Esophagus muscularis mucosa (tissue), 4 donors: ENCODE measurements at places on chromosomes 5 and 9.
A peak's percentile ranks its signal among the peaks of the same experiment; 100 is the strongest.

DNA sequence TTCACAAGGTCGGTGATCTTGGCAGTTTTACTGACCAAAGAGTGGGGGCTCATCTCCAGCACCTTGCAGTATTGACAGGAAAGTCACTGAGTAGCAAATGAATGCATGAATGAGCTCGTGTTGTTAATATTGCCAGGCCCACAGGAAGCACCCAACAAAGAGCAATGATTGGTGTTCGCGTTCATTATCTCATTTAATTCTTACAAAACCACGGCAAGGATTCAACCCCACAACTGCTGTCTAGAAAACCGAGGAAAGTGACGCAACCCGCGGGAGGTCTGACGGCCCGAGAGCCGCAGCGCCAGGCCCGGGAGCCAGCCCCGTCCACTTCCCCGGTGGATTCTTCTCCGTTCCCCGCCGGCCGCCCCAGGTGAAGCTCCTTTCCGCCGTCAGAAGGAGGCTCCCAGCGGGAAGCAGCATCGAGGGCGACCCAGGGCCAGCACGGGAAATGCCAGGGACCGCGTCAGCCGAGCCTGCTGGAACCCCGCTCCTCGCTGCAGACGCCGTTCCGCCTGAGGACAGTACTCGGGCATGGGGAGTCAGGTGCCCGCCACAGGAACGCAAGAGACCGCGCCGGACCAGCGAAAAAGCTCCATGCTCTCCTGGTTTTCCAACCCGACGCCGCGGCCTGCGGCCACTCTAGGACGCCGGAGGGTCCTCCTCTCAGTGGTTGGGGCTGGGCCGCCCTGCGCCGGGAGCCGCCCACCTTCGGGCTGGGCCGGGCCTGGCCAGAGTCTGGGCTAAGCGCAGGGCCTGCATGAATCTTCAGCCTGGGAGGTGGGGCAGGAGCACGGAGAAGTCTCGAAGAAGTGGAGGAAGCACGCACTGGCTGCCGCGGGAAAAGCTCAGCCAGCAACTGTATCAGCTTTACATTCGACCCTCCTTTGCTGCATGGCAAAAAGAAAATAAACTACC, 19.8 kb upstream of the FER start:
- H3K27ac ChIP-seq, result peak overlapping the region; percentile 89
- H3K36me3 ChIP-seq, result no peaks in the 10 kb centered on the region
- peak; percentile 94 for DNase-seq
- peaks cover 12% of the 10 kb centered on the region for H3K4me1 ChIP-seq

DNA sequence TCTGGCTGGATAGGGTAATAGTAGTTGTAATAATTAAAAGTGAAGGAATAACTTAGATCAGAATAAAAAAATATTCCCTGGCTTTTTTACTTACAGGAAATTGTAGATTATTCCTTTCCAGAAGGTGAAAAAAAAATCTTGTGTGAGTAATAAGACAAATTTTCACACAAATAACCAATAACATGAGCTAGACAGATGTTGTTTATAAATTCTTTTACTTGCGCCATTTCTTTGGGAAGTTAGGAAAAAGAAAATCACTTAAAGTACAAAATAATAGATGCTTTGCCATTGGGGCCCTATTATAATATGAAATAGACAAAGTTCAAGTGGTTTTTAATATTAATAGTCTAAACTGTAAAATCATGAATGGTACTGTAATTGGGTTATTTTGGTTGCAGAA, 204.1 kb downstream of the ARRDC3 start:
- H3K27ac ChIP-seq, result peak overlapping the region; percentile 57
- no peaks in the 10 kb centered on the region for H3K27me3 ChIP-seq
- DNase-seq, result no peak
- peaks cover 3% of the 10 kb centered on the region for H3K4me1 ChIP-seq
- H3K4me3 ChIP-seq, result no peak overlapping the region

DNA sequence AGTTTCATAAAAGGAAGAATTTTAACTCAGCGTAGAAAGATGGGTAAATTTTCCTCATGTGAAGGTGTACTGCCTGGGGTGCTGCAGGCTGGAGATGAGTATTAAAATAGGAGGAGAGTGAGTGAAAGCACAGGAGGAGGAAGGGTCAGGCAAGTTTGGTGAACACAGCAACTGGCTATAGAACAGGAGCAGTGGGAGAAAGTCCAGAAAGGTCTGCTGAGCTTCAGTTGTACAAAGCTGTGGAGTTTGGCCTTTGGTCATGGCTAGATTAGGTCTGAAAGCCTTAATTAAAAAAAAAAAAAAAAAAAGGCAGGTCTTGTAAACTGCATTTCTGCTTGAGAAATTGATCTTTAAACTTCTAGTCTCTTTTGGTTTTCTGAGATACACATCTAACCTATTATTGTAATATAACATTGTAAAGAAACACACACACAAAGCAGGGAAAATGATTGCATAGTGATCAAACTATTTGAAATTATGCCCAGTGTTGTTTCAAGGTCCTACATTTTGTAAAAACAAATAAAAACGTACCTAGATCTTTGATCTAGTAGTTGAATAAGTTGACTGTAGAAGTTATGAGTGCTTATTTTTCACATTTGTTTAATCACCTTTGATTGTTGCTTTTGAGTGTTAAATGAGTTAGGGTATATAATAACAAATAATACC, 43.6 kb downstream of the MAP3K1 start:
- H3K27me3 ChIP-seq, result no peaks in the 10 kb centered on the region
- H3K36me3 ChIP-seq, result peaks cover 19% of the 10 kb centered on the region
- H3K4me1 ChIP-seq, result peaks cover 14% of the 10 kb centered on the region
- H3K27ac ChIP-seq, result no peak overlapping the region
- DNase-seq, result no peak
- no peak overlapping the region for H3K4me3 ChIP-seq

GRCh38 chr9:120214332-120214731, 365.6 kb downstream of the CDK5RAP2 start:
- DNase-seq, result no peak
- H3K27me3 ChIP-seq, result no peaks in the 10 kb centered on the region
- H3K27ac ChIP-seq, result no peak overlapping the region
- H3K4me1 ChIP-seq, result no peaks in the 10 kb centered on the region
- no peaks in the 10 kb centered on the region for H3K36me3 ChIP-seq
- no peak overlapping the region for H3K4me3 ChIP-seq

DNA sequence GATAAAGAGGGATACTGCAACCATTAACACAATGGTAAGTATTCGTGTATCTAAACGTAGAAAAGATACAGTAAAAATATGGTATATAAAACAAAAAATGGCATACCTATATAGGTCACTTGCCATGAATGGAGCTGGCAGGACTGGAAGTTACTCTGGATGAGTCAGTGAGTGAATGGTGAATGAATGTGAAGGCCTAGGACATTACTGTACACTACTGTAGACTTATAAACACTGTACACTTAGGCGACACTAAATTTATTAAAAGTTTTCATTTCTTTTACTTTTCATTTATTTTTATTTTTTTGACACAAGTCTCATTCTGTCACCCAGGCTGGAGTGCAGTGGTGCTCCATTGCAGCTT, 14.1 kb downstream of the TDRD7 start:
- no peaks in the 10 kb centered on the region for H3K4me1 ChIP-seq
- peaks cover 27% of the 10 kb centered on the region for H3K36me3 ChIP-seq
- DNase-seq, result peak; percentile 4
- H3K27ac ChIP-seq, result no peak overlapping the region
- H3K27me3 ChIP-seq, result no peaks in the 10 kb centered on the region

DNA sequence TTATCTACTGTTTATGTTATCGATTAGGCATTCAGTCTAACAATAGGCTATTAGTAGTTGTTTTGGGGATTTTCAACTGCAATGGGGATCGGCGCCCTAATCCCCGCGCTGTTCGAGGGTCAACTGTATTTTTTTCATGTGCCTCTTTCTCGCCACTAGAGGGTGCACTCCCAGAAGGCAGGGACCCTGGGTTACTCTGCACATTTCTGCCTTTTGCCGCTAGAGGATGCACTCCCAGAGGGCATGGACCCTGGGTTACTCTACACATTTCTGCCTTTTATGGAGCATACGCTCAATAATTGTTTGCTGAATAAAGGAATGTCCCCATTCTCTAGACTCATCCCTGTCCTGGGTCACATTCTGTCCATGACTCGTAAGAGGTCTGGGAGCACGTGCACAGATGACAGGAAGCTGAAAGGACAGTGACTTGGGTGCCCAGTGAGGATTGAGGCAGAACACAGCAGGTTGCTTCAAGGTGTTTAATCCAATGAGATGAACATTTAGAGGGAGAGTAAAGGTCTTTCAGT, 27.9 kb upstream of the RECK start:
- H3K4me1 ChIP-seq, result peaks cover 6% of the 10 kb centered on the region
- H3K36me3 ChIP-seq, result no peaks in the 10 kb centered on the region
- H3K27me3 ChIP-seq, result no peaks in the 10 kb centered on the region
- no peak for DNase-seq

DNA sequence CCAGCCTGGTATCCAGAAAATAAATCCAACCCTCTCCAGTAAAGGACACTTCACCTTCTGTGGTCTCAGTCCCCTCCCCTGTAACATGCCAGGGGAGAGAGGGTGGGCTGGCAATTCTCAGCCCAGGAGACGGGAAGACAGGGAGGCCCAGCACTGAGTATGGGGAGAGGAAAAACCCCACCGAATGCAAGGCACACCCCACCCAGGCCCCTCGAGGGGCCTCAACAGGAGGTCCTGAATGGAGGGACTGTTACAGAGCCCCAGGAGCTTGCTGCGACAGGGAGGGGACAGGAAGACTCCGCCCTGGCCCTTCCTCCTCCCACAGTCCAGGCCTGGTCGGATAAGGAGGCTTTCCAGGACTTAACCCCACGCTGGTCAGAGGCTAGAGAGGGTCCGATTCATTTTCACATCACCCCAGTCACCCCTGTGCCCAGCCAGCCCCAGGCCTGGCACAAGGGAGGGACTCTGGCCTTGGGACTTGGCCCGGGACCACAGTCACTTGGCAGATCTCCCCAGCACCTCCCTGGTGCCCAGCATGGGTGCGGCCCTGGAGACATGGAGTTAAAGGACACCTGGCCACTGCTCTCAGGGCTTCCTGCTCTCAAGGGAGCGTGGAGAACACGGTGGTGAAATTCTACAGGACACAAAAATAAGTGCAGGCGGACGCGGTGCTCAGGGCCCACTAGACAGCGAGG, 44.9 kb upstream of the STXBP1 start:
- H3K27me3 ChIP-seq, result no peaks in the 10 kb centered on the region
- peak overlapping the region; percentile 90 for H3K27ac ChIP-seq
- peaks cover 41% of the 10 kb centered on the region for H3K4me1 ChIP-seq

- no peaks in the 10 kb centered on the region for H3K36me3 ChIP-seq
- no peak for DNase-seq
- no peaks in the 10 kb centered on the region for H3K4me1 ChIP-seq
- H3K27ac ChIP-seq, result no peak overlapping the region
These were observed 265.5 kb downstream of the NDUFS4 start for GRCh38 chr5:53825926-53826325.

- H3K27me3 ChIP-seq, result no peaks in the 10 kb centered on the region
- H3K4me3 ChIP-seq, result no peak overlapping the region
- no peaks in the 10 kb centered on the region for H3K36me3 ChIP-seq
- no peak for DNase-seq
- no peak overlapping the region for H3K27ac ChIP-seq
These were observed 196.6 kb upstream of the CD180 start for GRCh38 chr5:67393211-67393610.

GRCh38 chr5:14414656-14415023, 167.0 kb upstream of the OTULINL start:
- no peak overlapping the region for H3K4me3 ChIP-seq
- no peaks in the 10 kb centered on the region for H3K4me1 ChIP-seq
- DNase-seq, result no peak
- H3K36me3 ChIP-seq, result peaks cover 68% of the 10 kb centered on the region
- no peaks in the 10 kb centered on the region for H3K27me3 ChIP-seq

DNA sequence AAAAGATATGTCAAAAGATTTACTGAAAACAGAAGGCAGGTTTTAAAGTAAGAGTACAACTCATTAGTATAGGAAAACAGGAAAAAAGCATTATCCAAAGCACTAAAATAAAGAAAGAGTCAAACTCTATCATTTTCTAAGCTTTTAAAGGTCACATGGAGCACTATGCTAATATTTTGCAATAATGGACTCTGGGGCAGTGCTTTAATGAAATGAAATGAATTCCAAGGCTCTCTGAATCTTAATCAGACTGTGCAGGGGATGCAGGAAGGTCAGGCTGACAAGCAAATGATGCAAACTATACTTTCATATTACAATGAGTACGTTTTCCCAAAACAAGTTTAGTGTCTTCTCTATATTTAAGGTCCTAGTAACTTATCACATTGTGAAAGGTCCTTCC, 981.9 kb upstream of the DMAC1 start:
- H3K4me3 ChIP-seq, result no peak overlapping the region
- no peaks in the 10 kb centered on the region for H3K36me3 ChIP-seq
- no peak for DNase-seq
- no peaks in the 10 kb centered on the region for H3K4me1 ChIP-seq
- no peak overlapping the region for H3K27ac ChIP-seq

DNA sequence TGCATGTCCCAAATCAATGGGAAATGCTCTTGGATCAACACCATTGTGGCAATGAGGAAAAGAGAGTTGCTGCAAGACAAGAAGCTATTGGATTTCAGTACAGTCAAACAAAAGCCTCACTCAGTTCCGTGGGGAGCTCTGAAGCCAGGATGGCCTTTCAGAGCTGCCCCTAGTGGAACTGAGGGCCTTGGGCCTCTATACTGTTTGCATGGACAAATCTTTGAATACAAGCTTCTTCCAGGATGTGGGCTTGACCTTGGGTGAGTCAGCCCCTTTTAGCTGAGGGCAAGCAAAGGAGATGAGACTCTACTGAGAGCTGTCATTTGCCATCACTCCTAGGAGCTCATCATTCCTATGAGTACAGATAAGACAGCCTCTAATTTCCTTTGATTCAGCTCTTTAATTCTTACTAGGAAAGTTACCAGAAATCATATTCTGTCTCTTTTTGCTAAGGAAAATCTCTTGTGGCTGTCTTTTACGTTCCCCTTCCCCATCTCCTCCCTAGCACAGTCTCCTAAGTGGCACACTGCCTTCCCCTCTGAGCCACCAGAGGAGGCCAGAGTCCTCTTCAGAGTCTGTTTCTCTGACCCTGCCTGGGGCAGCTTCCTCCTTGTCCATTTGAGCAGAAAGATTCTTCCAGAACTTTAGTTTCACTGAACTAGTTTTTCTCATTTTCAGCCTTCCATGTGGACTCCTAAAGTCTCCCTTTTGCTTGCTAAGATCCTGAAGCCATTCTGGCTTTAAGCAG, 168.8 kb upstream of the POC5 start:
- no peak overlapping the region for H3K4me3 ChIP-seq
- no peaks in the 10 kb centered on the region for H3K36me3 ChIP-seq
- no peaks in the 10 kb centered on the region for H3K27me3 ChIP-seq
- H3K4me1 ChIP-seq, result no peaks in the 10 kb centered on the region
- H3K27ac ChIP-seq, result no peak overlapping the region

DNA sequence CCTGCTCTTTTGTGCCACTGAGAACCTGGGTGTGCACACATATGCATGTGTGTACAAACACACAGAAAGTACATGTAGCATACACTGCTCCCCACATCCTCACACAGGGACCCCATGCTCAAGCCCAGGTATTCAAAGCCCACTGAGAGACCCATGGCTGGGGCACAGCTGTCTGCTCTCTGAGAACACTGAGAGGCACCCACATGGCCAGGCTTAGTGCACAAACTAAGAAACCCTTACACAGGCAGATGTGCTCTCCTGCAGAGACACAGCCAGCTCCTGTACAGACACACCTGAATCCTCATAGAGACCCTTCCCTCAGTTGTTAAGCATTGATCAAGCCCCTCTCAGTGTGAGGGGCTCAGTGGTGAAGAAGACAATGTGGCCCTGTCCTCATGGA, 92.5 kb downstream of the CACNA1B start:
- no peaks in the 10 kb centered on the region for H3K36me3 ChIP-seq
- no peaks in the 10 kb centered on the region for H3K4me1 ChIP-seq
- H3K27me3 ChIP-seq, result peaks cover 61% of the 10 kb centered on the region
- no peak overlapping the region for H3K4me3 ChIP-seq
- no peak for DNase-seq
- no peak overlapping the region for H3K27ac ChIP-seq
